ENCODE measurements at places on chromosomes 5 and 9.

- DNase-seq, result no peak
Measured at GRCh38 chr9:15404171-15404570, 18.5 kb upstream of the SNAPC3 start.

- DNase-seq, result no peak
Measured at GRCh38 chr5:135026645-135027265, 7.3 kb downstream of the PITX1 start.

DNA sequence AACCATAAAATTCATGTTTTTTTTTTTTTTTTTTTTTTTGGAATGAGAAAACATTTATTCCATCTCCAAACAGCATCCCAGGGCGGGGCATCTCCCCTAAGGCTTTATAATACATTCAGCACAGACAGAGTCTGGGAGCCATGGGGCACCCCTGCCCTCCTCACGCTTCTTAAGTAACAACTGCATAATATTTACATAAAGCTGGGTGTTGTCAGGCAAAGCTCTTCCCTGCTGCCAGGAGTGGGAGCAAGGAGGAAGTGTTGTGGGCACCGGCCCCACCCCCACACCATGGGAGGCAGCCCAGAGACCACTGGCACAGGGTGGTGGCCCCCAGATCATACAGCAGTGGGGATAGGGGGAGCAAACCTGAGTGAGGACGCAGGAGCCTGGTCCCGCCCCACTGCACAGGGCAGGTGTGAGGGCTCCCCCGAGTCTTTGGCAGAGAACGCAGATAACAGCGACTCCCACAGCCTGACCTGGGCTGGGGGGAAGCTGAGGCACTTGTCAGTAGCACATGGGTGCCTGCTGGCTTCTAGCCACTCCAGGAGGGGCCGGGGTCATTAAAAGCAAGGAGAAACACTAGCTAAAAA lies 86.1 kb upstream of the CEP78 start:
- no peak for DNase-seq

- DNase-seq, result no peak
Measured at GRCh38 chr9:93216073-93216365, 32.1 kb downstream of the WNK2 start.

DNA sequence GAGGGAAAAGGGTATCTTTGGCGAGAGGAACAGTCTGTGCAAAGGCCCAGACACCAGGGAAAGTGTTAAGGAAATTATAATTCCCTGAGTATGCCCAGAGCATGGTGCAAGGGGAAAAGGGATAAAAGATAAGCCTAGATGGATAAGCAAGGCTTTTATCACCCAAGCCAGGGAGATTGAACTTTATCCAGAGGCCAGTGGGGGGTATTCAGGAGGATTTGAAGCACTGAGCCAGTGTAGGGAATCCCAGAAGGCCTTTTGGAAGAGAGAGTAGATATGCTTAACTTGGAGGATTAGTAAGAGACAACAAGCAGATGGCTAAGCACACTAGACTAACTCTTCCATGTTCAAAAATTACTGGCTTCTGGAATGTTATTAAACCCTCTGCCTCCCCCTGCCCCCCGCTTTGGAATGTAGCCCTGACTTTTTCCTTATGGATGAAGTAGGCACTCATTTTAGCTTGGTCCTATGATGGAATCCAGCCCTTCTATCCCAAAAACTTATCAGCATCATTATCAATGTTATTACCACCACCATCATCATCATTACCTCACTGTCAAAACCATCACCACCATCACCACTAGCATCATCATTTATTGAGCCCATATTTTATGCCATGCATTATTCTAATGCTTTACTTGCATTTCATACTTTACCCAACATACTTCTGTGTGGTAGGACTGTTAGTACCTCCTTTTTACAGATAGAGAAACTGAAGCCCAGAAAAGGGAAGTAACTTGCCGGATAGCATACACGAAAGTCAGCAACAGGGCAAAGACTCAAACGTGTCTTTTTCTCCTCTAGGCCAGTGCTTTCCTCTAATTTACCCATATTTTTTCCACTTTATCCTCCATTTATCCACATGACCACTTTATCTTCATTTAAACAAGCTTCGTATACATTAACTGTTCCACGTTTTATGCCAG lies 237.0 kb downstream of the PAPPA start:
- DNase-seq, result no peak

GRCh38 chr9:16824545-16825330 lies 45.7 kb downstream of the BNC2 start:
- DNase-seq, result no peak

DNA sequence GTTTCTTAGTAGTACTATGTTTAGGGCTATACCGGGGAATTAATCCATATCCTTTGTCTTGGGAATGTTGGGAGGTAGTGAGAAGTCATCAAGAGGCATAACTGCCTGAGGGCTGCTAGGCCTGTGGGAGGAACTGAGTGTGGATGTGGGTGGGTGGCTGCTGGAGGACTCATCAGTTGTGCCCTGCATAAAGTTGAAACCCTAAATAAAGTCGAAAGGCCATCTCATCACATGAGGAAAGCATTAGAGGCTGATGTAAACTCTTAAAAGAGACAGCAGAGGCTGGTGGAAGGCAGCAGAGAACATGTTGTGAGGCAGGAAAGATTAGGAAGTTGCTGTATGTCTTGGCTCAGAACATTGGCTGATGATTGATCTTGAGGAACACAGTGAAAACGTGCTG lies 143.8 kb downstream of the MAST4 start:
- no peak for DNase-seq

- DNase-seq, result no peak
Measured at GRCh38 chr5:41686191-41686590, 175.8 kb upstream of the PLCXD3 start.

DNA sequence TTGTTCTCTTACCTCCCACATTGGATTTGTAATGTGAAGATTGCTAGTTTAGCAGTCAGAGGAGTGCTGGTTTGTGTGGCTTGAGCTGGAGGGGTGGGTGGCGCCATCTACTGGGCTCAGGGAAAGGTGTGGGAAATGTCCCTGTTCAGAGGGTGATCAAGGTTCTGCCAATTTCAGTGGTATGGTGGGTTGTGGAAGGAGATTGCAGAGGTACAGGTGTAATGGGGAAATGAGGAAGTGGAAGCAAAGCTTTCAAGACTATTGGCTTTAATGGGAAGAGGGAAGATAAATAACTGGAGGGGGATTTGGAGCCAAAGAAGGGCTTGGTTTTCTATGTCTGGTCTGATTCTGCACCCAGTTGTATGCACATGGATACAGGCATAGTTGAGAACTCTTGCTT lies 76.4 kb downstream of the OSMR start:
- DNase-seq, result no peak

DNA sequence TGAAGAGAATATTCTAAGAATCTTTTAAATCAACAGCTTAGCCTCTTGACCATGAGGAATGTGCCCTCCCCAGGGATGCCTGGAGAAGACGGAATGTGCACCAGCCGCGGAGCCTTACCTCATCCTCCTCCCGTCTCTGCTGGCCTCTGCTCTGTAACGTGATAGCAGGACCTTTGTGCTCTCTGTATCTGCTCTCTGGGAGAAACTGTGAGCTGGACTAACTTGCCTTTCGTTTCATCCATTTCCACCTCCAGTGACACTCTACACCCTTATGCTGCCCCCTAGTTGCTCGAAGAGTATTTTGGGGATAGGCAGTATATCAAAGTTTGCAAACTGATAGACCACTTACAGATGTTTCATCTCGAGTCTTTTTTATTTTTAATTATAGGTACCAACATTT lies 141.4 kb downstream of the NPR3 start:
- no peak for DNase-seq

DNA sequence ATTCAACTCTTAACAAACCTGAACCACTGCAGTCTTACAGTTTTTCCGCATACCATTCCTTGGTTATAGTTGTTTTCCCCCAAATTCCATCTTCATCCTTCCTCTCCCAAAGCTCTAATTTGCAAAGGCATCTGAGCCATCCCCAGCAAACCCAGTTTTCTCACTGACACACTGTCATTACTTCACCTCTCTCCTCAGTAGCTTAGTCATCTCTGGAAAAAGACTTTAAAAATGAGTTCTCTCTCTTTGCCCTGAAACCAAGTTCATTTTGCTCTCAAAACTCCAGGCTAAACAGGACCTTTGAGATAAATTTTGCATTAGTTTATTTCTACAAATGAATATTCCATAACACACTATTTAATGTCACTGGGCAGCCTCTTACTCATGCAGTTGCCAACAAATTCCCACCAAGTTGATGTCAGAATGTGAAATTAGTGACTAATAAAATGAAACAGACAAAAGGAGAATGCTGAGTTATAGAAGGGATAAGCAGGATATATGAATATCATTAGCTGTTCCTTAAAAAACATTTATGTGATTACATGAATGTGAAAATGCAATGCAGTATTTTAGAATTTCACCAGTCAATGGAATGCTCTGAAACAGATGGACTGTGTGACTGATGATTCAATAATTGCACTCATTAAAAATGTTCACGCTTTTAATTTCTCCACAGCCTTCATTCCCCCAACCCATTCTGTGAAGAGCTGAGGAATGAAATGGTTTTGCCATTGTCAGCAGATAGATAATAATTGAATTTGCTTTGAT lies 107.4 kb upstream of the DMAC1 start:
- no peak for DNase-seq

DNA sequence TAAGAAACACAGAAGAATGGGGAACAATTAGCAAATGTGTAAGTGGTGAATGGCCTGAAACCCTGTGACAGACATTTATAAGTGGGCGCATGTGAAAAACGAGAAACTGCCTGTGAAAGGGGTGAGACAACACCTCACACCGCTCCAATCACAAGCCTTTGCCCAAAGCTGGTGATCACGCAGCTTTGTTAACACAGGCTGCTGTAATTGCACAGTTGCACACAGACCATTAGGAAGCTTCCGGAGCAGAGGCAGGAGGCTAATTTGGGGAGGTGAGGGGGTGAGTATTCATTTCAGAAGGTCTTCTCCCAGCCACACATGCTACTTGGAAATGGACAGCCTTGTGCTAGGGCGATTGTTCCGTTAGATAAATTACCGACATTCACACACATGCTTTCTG lies 294.0 kb downstream of the MED10 start:
- DNase-seq, result no peak

GRCh38 chr5:106680330-106680729 lies 990.4 kb downstream of the EFNA5 start:
- no peak for DNase-seq

GRCh38 chr5:43642428-43642827 lies 39.4 kb downstream of the NNT start:
- no peak for DNase-seq

GRCh38 chr5:151720215-151720614 lies 33.5 kb upstream of the SPARC start:
- no peak for DNase-seq

DNA sequence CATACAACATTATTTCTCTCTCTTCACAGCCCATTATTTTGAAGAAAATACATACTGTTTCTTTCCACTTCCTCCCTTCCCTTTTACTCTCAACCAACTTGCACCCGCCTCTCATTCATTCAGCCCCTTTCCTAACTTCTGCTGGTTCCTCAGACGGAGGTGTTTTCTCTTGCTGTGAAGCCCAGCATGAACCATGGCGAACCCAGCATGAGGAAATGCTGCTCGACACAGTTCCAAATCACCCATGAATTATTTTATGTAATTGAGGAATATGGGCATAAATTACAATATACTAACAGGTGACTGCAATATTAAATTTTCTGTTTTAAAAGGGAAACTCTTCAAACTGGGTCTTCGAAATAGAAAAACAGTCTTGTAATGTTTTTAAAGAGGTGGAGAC lies 124.8 kb downstream of the MEF2C start:
- DNase-seq, result no peak

GRCh38 chr5:24094081-24094679 lies 550.6 kb downstream of the CDH10 start:
- no peak for DNase-seq

DNA sequence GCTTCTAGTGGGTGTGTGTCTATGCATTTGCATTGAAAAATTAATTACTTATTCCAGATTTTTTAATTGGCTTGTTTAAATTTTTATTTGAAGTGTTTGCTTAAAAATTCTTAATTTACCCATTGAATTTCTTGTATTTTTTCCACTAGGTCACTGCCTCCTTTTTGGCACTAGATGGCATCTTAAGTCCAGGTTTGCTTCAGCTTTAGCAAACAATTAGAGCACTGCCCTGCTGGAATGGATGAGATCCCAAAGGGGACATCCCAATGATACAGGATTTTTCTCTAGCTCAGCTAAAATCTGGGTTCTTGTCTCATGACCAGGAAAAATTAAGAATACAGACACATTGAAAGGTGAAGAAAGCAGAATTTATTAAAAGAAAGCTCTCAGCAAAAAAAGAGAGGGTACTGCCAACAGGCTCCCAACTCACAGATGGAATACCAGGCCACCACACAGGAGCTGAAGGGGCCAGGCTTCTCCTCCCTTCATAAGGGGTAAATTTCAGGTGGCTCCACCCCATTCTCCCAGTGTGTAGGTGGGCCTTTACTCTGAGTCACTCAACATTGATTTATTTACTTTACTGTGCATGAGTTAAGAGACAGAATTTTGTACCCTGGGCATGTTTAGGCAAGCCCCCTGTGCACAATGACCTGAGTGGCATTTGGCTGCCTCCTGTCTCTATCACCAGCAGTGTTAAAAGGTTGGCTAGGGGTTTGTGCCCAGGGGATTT lies 532.4 kb downstream of the ANXA1 start:
- no peak for DNase-seq
